Left colon (tissue), 2 donors: ENCODE measurements at places on chromosomes 11 and 22.

DNA sequence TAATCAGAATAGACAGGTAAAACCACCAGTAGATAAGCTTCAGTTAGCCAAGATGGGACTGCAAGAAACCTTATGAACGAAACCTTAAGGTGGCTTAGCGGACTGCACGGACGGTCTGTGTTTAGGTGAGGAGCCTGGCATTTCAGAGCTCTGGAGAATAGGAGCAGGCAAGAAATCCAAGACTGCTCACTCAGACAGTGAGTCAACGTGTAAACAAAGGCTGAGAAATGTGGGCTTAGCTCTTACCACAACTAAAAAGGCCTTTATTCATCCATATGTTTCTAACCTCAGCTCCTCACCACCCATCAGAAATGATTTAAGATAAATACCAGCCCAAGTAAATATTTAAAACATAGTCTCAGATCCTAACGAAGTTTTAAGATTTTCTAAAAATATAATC lies 657.7 kb downstream of the OPCML start:
- no peak for DNase-seq

DNA sequence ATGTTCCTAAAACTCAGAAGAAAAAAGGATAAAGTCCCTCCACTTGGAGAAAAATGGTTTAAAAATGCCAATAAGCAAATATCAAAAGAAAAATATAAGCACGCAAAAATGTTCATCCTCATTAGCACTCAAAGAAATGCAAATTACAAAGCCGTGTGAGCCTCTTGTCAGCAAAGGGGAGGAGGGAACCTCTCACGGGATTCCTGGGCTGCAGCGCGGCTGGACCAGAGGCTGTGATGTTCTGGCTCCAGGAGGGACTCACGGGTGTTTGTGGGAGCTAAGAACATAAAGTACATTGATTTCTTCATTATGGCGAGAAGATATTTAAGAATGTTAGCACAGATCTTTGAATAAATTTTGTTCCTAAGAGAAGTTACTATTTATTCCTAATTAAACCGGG lies 1451.2 kb downstream of the BRD1 start:
- no peak for DNase-seq

DNA sequence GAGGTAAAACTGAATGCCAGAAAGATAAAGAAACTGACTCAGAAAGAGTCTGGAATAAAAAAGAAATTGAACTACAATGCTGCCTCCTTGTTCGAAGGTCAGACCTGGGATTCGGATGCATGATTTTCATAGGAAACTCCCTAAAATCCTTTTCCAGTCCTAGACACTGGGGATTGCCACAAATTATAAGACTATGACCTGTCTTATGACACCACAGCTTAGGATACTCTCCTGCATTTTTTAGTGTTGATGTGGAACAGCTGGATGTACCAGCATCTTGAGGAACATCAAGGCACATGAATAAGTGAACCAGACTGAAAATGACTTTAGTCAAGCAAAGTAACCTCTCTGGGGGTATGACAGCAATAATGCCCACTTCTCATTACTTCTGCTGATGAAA lies 9.0 kb downstream of the KIRREL3 start:
- no peak for DNase-seq

DNA sequence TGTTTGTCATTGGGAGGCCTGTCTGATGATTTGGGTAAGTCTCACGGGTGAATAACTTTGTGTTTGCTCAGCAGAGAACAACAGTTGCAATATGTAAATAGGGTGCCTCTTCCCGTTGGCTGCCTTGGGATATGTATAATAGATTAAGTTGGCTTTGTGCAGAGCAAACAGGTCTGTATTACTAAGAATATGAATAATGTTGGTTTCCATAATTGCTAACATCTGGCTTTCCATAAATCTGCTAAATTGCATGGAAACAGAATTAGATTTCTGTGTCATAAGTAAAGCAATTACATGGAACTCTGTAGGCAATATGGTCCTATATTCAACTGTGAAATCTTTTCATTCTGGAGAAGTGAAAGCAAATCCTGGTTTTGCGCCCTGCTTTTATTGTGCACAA lies 636.0 kb upstream of the ANO5 start:
- no peak for DNase-seq

- no peak for DNase-seq
Measured at GRCh38 chr11:1171223-1171984, 13.7 kb downstream of the MUC5AC start.

DNA sequence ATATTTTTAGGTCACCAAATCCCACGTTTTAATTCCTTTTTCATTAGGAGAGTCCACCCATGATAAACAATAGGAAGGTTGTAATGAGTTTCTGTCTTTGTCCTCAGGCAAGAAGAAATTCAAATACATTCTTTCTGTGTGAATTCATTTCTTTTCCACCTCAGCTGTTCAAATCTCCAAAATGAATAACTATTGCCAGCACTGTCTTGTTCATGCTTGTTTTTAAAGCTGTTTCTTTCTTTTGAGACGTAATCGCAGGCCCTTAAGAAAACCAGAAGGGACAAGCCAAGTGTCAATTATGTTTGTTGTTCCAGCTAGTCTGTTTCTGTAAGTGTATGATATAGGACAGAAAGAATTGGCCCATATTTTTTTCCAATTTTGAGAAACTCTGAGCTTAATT lies 20.2 kb downstream of the MMP27 start:
- no peak for DNase-seq

DNA sequence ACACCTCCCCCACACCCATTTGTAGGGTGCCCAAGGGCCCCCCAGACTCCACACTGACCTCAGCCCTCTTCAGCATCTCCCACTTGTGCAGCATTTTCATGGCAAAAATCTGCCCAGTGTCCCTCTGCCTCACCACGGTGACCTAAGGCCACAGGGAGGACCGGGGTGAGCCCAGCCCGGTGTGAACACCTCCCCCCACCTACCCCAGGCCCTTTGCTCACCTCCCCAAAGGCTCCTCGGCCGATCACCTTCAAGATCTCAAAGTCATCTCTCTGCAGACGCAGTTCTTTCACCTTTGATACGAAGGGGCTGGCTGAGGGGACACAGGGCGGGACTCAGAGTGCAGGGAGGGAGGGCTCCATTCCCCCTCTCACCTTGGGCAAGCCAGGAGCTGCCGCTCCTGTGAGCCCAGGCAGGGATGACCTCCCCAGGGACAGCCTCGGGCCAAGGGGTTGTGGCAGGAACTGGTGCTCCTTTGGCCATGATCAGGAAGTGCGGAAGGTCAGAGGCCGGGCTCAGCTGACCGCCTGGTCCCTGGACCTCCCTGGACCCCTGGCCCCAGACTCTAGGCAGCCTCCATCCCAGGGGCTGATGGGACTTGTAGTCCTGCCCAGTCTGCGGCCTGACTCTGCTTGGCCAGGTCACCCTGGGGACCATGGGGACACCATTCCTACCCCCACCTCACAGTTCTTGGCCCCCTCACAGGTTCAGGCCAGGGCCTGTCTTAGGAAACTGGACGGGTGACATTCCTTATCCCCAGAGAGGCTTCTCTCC lies 2.7 kb downstream of the CDC42BPG start:
- DNase-seq, result no peak

GRCh38 chr11:126719740-126720139 lies 280.8 kb downstream of the KIRREL3 start:
- DNase-seq, result no peak

GRCh38 chr11:10204021-10204420 lies 90.0 kb downstream of the SBF2 start:
- no peak for DNase-seq

GRCh38 chr11:90434858-90435257 lies 212.0 kb upstream of the CHORDC1 start:
- no peak for DNase-seq

GRCh38 chr22:20316844-20317401 lies 2.9 kb downstream of the DGCR6L start:
- DNase-seq, result no peak

- no peak for DNase-seq
Measured at GRCh38 chr11:83159902-83160865, 3.3 kb downstream of the PCF11 start.

DNA sequence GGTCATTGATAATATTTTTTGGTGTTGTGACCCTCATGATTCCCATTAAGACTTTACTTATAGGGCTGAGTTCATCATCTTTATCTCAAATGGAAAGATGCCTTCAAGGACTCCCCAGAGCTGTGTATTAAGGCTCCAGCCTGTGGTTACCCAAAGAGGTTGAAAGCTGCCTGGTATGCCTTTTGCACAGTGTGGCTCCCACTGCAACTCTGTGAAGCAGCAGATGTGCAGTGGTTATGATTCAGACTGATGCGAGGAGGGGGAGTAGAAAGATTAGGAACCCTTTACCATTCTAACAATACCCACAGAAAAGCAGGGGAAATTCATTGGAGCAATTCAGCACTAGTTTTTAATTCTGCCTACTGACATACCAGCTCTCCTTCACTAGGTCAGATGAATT lies 560.0 kb downstream of the INSC start:
- no peak for DNase-seq

DNA sequence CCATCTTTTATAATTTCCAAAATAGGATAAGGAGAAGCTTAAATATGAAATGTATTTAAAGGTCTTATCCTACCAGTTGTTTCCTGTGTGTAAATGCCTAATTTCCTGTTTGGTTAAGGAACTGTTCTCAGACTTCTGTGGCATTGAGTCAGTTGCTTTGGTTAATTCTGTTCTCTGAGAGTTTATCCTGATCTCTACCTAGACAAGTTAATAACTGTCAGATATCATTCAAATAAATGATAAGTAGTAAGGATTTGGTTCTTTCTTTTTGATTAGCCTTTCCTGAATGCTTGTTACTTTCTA lies 39.5 kb downstream of the CTNND1 start:
- no peak for DNase-seq

DNA sequence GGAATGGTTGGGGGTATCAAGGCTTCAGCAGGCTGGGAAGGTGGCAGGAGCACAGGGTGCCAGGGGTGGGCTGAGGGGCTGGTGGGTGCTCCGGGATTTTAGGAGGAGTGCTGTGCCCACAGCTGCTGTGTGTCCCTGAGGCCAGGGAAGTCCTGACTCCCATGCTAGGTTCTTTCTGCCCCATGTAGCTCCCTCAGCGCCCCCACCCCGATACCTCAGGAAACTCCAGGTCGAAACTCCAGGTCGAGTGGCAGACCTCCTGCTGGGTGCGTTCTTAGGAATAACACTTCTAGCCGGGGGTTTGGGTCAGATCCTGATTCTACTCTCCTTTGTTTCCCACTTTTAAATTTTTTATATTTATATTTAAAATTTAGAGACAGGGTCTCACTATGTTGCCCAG lies 8.3 kb downstream of the AP2A2 start:
- DNase-seq, result no peak

DNA sequence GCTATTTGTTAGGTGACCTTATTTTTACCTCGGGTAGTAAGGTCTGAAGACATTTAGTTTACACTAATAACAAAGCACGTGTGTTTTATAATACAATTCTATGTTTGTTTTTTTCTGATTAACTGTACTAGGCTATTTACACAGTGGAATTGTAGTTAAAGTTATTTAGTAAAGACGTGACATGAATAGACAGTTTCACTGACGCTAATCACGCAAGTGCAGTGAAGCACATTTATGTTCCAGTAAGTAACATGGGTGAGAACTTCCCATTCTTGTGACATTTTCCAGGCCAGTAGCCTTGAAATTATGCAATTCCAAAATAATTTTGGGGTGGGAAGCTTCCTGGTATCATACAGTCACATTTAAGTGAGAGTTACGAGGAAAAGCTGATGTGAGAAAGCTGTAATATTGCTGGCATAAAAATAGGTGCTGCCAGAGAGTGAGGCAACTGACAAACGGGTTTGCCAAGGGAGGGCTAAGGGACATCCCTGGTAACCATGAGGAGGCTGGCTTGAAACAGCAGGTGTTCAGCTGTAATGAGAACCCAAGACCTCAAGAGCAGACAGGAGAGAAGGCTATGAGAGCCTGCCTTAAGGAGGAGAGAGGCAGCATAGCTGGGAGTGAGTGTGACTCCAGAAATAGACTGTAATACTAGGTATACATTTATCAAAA lies 378.8 kb downstream of the DCDC1 start:
- DNase-seq, result no peak

GRCh38 chr11:94576306-94576705 lies 9.1 kb downstream of the PIWIL4 start:
- DNase-seq, result no peak

GRCh38 chr11:16977994-16978315 lies 36.3 kb downstream of the PLEKHA7 start:
- DNase-seq, result no peak

DNA sequence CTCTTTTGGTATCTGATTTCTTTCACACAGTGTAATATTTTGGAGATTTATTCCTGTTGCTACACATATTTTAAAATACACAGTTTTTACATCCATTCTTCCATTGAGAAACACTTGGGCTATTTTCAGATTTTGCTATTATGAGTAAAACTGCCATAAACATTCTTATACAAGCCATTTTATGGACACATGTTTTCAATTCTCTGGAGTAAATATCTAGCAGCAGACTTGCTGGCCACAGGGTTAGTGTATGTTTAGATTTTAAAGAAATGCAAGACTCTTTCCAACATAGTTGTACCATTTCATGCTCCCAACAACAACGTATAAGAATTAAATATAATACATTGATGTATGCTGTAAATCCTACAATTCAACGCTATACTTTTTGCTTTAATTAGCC lies 360.8 kb upstream of the PITPNB start:
- DNase-seq, result no peak

GRCh38 chr11:93579187-93579751 lies 36.1 kb upstream of the SMCO4 start:
- DNase-seq, result no peak

DNA sequence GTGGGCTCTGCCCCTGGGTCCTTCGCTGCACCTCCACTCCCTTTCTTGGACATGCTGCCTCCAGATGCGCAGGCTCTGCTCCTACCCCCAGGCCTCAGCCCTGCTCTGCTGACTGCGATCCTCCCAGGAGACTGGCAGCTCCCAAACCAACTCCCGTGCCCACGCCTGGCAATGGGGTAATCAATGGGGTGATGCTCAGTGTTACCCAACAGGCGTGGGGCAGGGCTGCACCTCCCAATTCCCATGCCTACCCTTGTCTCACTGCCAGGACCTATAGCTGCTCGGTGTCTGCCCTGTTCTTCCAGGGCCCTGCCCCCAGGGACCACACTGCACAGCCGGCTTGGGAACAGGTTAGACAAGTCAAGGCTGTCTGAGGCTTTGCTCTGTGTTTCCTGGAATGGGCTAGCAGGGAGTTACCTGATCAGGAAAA lies at the start of gene ALDH3B2:
TSS of gene ALDH3B2 (minus strand) at position 182 of the 430 bp plus-strand sequence. CDS start 7,688 bp downstream, outside the sequence.
- peak; percentile 81 for DNase-seq

DNA sequence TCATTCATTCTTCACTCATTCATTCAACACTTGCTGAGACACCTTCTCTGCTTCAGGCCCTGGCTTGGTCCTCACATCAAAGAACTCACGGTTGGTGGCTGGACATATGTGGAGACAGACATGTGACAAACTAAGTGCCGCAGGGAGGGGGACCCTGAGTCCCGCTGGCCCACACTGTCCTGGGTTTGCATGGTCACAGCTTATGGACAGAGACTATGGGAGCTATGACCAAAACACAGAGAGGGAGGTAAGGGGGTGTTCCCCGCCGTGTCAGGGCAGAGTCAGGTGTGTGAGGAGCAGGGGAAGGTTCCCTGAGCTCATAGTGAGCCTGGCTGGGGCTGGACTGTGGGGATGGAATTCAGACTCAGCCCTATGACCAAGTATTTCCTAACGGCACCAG lies 123.1 kb downstream of the MPPED1 start:
- no peak for DNase-seq
